ENCODE measurements at places on chromosomes 3 and 15. TPM values are rescaled to one million over a fixed set of nuclear protein-coding genes. Genes with fewer than 3 reads are reported as not detected.
A peak's percentile ranks its signal among the peaks of the same experiment; 100 is the strongest.

DNA sequence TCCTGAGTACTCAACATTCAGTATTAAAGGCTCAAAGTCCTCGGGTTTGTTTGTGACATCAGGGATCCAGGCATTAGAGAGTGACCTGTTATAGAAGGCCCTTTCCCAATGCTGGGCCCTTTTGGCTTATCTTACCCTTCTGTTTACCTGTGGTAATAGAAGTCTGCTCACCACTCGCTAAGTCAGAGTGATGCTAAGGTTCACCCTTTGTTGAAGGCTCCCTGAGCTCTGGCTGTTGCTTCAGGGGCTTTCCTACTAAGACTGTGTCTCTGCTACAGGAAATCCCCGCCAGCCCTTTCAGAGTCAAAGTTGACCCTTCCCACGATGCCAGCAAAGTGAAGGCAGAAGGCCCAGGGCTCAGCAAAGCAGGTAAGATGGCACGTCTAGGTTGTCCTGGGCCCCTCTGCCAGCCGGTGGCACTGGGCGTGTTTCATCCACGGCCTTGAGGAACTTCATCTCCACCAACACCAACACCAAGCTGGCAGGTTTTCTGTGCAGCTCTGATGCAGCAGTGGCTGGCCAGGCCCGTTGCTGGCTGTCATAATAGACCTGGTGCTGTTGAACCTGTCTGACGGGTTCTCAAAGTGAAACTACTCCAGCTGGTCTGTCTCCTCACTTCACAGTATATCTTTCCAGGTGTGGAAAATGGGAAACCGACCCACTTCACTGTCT, 99.1 kb downstream of the DNASE1L3 start:
- peak; percentile 68 for DNase-seq

DNA sequence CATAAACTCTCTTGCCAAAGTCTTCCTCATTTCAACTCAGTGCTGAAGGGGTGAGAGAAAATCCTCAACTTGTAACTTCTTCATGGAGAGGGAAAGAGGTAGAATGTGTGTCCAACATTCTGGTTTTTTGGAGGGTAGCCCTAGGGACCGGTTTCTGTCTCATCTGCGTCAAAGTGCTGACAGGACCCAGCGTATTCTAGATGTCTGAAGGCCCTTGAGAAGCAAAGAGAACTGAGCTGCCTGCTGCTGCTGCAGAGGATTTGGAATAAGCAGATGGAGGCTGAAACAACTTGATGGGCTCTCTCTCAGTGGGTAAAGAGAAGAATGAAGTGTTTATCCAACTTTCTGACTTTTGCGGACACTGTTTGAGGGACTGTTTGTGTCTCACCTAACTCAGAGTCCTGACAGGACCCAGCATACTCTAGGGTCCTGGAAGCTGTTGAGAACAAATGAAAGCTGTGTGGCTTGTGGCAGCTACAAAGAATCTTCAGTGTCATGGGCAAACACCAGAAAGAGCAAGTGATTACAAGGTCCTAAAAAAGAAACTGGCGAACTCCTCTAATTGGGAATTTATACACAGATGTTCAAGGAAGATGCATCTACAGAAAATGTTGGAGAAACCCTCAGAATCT, 174.4 kb downstream of the SI start:
- no peak for DNase-seq

DNA sequence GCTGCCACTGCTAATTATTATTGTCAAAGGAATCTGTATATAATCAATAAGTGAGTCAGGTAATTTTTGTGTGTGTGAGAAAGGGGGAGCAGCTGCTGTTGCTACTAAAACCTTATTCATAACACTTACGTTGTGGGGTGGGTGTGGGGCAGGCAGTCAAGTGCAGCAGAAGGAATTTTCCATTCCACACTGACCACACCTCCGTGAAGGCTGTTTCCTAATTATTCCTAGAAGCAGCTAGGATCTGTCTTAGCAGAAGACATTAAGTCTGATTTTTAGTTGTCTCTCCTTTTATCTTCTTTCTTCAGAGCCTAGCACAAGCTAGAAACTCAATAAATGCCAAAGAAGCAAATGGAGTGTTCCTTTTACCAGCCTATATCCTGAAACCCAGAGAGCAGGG, 4.0 kb upstream of the U2SURP start:
- DNase-seq = no peak

GRCh38 chr3:127746400-127747057, 73.8 kb downstream of the ABTB1 start:
- no peak for DNase-seq

DNA sequence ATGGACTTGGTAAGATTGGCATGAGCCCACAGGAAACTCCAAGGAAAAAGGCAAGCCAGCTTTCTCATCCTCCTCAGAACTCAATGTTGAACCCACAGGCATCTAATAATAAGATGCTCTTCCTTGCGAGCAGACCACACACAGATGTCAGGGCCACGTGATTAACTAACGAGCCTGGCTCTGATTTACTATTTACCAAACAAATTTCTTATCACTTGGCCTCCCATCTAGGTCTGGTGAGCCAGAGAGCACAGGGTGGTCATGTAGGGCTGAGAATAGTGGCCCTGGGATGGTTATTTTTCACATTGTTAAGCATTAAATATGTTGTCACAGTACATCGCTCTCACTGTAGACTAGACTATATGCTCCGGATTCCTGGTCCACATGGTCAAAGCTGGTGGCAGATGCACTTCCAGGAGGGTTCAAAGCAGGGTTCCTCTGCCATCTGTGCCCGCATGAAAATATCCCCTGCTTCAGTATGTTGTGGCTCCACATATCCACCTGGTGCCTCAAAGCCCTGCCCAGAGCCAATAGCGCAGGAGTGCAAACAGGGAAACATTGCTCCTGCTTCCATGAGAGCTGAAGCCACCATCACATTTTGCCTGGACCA, 472.5 kb upstream of the WNT5A start:
- DNase-seq = no peak

DNA sequence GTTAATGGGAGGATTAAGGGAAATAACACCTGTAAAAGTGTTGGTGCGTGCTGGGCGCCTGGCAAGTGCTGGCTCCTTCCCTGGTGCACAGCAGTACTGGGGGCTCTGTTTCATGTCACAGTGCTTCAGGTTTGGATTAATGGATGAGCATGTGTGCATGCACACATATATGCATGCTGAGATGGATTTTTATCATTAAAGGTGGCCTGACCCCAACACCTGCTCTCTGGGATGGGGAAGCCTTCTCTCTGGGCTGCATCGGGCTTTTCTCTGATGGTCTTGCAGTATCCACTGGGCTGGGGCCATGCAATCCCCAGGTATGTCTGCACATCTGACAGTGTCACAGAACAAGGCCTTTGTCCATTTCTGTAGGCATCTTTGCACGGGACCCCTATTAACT, 127.5 kb upstream of the PLXNA1 start:
- no peak for DNase-seq

- no peak for DNase-seq
Observed at GRCh38 chr15:68616397-68616796, 37.6 kb downstream of the CORO2B start.

Gene PP2D1
- total RNA-seq = not detected

Gene RTP3
- not detected for total RNA-seq

Gene RNF111
- total RNA-seq = 42.0 TPM

Gene TRPM1
- not detected for total RNA-seq

Gene SH2D7
- not detected for total RNA-seq
